ENCODE measurements at places on chromosomes 3 and 15.

GRCh38 chr3:2897821-2898220 is 212.4 kb downstream of the IL5RA start:
- no peak for DNase-seq

GRCh38 chr15:90471769-90472168 is 58.0 kb upstream of the CRTC3 start:
- DNase-seq: no peak

DNA sequence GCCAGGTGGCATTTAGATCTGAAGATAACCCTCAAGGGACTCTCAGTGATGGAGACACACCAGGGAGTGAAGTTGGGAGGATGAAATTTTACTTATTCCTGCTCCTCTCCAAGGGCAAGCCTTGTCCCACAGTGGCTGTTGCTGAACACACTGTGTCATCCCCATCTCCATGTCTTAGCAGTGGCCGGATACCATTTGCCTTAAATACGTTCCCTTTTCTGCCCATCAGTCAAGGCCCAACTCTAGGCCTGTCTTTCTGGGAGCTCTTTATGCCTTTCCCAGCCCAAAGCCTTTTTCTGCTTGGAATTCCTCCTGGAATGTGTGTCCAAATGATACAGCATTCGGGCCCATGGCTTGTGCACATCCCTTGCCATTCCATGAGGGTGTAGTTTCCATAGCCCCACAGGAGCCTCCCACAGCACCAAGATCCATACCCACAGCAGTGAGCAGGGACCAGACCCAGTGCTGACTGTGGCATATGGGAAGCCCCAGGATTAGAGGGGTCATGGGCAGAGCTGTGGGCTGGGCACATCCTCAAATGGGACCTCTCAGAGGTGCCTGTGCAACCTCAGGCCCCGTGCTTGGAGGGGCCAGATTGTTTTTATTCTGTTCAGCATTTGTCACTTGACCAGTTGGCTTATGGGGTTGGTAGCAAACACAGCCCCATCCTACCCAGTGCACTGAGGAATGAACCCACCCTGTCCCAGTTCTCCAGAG is 63.7 kb upstream of the PRR23C start:
- no peak for DNase-seq

GRCh38 chr15:96276438-96277210 is 53.9 kb upstream of the NR2F2 start:
- DNase-seq: no peak

DNA sequence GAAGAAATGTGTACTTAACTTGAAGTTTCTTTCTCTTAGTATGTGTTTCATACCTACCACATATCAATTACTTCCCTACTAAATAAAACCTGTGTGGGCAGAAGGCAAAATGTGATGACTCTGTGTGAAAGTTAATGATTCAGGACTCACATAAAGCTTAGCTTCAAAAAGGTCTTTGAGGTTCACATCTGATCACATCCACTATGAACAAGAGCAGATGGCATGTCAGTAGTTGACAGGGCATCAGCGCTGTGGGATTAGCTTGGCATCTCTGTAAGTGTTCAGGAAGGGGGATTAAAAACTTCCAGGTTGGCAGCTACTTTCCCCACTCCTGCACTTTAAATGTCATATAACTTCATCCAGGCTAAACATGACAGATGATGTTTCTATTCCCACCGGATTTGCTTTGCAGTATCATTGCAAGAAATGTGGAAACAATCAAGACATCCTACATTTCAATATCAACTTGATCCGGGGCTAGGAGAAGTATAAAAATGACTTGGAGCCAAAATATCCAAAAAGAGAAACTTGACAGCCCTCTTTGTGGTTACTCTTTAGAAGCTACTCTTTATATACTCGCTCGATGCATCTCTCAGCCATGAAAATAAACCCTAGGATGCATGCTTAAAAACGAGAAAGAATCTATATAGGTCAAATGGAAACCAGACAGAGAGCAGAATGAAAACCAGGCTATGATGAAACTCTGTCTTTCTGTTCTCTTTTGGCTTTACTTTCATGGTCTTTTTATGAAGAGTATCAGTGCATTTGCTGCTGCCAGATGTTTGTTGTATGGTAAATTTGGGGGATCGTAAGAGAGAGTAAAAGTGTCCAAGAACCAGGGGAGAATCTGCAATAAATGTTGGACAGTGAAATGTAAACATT is 273.1 kb upstream of the ALCAM start:
- no peak for DNase-seq

DNA sequence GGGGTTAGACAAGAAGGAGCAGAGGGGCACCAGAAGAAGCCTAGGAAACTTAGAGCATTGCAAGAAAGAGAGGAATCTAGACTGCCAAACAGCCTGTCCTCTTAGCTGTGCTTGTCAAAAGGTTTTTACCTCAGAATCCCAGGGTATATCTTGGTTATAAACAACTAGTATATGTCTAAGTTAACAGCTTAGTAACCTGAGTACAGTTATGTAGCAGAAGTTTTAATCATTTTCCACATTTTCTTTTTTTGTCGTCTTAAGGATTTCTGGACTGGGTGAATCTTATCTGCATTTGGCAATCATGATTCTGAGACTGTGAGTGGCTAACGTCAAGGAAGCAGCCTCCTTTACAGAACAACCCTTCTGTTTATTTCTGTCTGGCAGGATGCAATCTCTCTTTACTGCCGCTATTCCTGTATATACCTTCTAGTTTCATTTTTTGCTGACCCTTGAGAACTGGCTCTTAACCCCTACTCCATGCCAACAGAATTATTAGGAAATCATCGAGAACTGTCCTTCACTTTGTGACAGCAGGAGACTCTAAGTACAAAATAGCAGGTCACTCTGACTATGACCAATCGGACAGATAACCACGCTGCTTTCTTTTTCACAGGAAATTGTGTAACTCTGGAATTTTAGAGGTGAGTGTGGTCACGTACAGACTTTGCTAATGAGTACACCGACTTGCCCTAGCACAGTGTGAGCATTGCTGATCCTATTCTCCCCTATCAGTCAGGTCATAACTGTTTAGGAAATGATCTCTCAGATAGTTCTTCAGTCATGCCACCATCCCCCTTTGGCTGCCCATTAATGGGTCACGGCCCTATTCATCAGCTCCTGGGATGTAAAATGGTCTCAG is 3.3 kb upstream of the CP start:
- DNase-seq: no peak

DNA sequence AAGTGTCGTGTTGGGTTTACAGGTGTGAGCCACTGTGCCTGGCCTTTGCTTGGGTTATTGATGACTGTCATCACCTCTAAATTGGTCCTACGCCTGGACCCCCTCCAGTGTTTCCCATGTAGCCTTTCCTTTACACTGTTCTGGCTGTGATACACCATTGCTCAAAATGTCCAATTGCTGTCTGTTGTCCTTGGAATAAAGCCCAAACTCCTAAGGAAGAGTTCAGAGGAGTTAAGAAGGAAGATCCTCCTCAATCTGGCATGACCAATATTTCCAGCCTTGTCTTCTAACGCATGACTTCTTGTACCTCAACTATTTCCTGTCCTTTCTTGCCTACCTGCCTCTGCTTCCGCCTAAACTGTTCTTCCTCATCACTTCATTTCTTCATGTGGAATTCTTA is 113.1 kb downstream of the POLR2M start:
- DNase-seq: no peak

DNA sequence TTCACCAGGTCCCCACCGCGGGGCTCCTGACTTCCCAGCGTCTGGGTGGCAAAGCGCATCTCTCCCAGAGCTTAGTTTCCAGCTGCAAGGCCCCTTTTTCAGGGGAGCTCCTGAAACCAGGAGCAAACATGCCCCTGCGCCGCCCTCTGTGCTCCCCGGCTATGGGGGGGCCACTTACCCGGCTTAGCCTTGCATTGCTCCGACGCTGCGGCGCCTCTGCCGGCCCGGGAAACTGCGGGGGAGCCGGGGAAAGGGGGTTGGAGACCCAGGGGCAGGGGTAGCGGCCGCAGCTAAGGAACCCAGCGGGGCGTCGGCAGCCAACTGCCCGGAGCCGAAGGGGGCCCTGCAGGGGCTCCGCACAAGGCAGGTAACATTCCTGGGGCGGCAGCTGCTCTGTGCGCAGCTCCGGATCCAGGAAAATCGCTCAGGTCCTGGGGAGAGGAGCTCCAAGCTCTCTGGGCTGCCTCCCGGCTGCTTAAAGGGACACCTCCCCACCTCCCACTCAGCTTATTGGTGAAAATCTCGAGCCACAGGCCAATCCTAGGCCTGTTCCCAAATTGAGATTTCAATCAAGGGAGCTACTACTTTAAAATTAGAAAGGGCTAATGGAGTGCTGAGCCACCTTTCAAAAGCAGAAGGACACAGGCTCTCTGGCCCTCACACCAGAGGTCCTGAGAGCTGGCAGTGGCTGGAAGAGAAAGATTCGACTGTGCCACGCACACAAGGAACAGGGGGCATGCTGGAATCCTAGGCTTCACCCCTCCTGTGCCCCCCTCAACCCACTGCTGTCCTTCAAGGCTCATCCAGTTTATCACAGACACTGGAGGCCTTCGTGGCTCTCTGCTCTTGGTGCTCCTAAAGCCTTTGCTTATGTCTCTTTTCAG is 42.7 kb upstream of the PRICKLE2 start:
- no peak for DNase-seq

GRCh38 chr3:115160295-115160694 is 13.2 kb upstream of the ZBTB20 start:
- no peak for DNase-seq

GRCh38 chr15:39498629-39499028 is 82.2 kb upstream of the THBS1 start:
- no peak for DNase-seq

DNA sequence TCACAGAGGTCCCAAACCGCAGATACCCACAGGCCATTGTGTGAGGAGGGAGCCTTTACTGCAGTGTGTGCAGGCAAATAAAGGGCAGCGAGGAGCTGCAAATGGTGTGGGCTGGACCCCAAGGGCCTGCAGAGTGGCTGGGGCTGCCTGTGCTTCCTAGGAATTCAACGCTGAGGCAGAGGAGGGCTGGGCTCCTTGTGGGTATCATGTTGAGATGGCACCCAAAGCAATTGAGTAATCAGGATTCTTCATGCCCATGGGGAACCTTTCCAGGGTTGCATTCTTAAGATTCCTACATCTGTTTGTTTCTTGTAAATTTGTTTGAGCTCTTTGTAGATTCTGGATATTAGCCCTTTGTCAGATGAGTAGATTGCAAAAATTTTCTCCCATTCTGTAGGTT is 85.4 kb upstream of the LIPC start:
- no peak for DNase-seq

DNA sequence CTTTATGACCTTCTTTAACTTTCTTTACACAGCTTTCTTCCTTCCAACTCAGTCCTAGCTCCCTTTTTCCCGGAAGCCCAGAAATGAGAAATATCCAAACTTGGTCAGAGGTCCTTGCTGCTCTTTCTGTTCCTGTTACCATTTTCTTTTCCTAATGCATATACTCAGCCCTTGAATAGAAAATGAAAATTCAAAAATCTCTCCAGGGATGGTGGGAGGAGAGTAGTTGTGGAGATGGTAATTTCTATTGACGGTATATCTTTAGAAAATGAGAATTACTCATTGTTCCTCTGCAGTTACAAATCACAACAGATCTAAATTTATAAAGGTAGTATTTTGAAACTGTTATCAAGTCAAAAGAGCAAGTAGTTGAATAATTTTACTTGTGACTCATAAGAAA is 255.1 kb downstream of the NEK10 start:
- DNase-seq: no peak

- no peak for DNase-seq
Observed at GRCh38 chr3:195133462-195133861, 137.5 kb downstream of the XXYLT1 start.

DNA sequence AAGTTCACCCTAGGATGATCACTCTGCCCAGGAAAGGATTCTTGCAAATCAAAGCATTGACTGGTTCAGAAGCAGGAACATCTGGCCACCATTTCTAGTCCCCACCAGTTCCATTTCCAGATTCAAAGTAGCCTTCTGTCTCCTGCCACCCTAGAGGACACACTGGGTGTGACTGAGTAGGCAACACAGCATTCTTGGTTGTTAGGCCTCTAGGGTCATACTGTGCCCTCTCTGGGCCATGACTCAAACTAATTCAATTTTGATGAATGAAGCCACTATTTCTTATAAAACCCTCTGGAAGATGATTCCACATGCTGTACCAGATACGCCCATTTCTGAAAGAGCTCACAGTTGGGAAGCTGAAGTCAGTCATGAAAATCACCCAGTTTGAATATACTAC is 69.7 kb downstream of the WDR76 start:
- no peak for DNase-seq

DNA sequence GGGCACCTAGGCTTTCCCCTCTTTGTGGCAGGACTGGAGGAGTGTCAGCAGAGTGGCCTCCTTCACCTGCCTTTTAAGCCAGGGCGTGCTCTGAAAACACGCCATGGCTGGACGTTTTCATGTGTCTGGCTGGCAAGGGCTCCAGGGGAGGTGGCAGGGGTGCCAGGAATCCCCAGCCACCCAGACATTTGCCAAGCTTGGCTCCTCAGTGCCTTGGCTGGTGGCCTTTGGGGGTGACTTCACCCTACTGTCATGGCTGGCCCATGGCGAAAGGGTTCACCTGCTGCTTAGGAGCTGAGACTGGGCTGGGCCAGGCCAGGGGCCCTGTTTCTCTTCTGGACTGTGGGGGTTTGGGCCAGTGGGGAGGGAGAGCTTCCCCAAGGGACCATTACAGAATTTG is 17.6 kb downstream of the KLF13 start:
- DNase-seq: no peak

DNA sequence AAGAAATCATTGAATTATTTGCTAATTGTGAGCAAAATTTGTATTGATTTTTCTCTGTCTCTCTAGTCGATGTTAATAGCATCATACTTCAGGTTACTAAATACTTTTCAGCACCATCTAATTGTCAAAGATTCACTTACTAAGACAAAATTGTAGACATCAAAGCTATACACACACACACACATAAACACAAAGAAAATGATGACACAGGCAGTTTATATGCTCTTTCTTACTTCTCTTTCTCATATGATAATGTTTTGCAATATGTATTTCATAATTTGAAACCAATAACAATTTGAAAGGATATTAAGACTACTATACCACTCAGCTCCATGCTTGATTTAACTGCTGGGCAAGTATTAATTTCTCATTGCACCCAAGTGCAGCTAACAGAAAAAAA is 406.2 kb downstream of the ROBO2 start:
- no peak for DNase-seq

- no peak for DNase-seq
Observed at GRCh38 chr3:111902534-111902933, 43.5 kb downstream of the PHLDB2 start.

- DNase-seq: no peak
Observed at GRCh38 chr15:49103002-49103401, 52.4 kb downstream of the COPS2 start.

Data from omental fat pad (tissue), 4 donors.